Activated CD4-positive, CD25-positive, alpha-beta regulatory T cell treated with anti-CD3 and anti-CD28 coated beads, Interleukin-2, amount 50 U/mL, for 16 hours (primary cell): ENCODE measurements at places on chromosomes 1 and 21.

GRCh38 chr21:45877821-45878469 is 103.6 kb upstream of the COL6A1 start:
- DNase-seq, result no peak

GRCh38 chr1:182765391-182765790 is 24.2 kb upstream of the NPL start:
- DNase-seq, result no peak

DNA sequence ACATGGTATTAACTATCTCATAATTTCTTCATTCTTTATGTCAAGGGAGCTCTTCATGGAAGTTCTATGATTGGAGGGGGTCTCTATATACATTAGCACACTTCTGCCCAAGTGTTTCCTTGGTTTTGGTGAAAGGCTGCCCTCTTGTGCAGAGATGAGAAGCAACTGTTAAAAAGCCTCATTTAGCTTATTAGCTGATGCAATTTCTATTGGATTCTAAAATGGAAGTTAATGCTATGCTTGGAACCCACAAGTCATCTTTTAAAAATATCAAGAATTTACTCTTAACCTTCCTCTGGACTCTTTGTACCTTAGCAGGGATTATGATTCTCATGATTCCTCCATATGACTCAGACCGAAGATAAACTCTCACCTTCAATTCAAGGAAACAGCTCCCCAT is 328.9 kb downstream of the PTBP2 start:
- no peak for DNase-seq

DNA sequence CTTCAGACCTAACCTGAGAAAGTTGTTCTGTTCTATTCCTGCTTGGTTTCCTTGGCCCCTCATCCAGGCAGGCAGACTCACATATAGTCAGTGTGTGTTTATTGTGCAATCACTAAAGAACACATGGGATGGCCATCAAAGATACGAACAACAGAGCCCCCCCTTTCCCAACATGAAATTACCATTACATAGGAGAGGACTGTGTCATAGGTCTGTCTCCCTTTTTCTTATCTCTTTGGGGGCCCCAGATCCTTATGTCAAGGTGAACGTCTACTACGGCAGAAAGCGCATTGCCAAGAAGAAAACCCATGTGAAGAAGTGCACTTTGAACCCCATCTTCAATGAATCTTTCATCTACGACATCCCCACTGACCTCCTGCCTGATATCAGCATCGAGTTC is 21.6 kb downstream of the SYT11 start:
- DNase-seq, result no peak

GRCh38 chr1:226470921-226471866 is 63.3 kb upstream of the PARP1 start:
- DNase-seq, result no peak

- no peak for DNase-seq
These were observed 60.7 kb downstream of the MORN1 start for GRCh38 chr1:2330519-2331199.

- no peak for DNase-seq
These were observed 514 bp downstream of the TPRG1L start for GRCh38 chr1:3625151-3625907.

DNA sequence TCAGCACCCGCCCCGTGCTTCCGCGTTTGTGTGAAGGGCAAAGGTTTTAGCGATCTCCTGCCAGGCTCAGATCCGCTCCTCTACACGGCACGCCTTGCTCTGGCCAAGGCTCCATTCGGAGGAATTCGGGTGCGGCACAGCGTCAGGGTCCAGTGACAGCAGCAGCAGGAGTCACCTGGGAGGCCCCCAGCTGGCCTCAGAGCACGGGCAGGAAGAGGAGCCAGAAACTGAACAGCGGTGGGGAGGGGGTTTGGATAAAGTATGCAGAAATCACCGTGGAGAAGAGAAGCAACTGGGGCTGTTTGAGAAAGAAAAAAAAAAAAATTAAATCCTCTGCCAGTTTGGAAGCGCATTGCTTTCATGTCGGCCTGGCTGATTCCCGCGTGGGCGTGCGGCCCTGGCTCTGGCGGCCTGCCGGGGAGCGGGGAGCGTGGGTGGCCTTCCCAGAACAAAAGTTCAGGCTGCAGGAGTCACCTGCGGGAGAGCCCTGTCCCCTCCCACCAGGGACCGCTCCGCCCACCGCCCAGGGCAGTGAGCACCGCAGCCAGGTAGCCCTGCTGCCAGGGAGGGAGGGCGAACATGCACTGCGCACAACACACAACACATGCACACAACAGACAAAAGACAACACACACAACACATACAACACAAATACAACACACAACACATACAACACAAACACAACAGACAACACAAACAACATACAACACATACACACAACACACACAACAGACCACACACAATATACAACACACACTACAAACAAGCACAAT is 107.6 kb downstream of the ETS2 start:
- no peak for DNase-seq

DNA sequence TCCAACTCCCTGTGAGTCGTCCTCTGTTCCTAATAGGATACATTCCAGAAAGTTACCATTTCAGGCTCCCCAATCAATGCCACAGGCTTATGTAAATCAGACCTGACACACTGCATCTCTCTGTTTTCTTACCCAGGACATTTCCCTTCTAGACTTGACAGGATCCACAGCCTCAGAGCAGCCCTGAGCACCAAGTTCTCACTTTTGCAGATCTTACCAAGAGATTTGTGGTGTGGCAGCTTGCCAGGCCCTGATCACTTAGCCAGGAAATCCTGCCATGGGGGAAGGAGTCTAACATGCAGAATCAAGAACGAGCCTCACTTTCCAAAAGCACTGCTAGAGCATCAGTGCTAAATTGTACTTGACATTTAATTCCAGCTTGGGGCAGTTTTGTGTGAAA is 202.9 kb downstream of the TBX15 start:
- DNase-seq, result no peak

GRCh38 chr1:43510621-43511020 is 20.1 kb upstream of the PTPRF start:
- no peak for DNase-seq

GRCh38 chr1:237702161-237702560 is 188.6 kb downstream of the ZP4 start:
- no peak for DNase-seq

DNA sequence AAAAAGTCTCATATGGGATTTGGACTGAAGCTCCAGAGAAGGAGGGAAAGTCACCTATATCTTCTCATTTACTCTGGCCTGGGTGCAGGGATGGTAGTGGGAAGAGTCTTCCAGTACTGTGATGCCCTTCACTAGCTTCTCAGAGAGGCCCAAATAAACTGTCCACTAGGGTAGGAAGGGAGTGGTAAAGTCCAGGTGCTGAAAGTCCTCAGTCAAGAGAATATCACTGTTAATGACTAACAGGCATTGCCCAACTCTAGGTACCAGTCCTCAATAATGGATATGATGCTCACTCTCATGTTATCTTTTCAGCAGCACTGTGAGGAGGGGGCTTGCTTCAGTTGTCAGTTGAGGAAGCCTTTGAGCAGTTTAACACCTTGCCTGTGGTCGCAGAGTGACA is 64.0 kb downstream of the LHX8 start:
- DNase-seq, result no peak

- DNase-seq, result no peak
These were observed 2.7 kb downstream of the GSTM4 start for GRCh38 chr1:109658533-109659042.

DNA sequence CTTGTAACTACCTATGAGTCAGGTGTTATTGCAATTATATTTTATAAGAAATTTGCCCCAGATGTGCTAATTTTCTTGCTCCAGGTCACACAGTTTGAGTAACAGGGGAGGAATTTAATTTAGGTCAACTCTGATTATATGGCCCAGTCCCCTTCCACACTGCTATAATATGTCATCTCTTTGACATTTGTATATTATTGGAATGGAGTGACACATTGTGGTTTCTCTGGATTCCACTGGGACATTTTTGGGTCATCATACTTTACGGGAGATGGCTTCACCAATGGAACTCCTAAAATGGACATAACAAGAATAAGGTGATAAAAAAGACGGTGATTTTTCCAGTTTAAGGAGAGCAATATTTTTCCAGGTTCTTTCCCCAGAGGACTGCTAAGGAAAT is 191.2 kb downstream of the DISC1 start:
- DNase-seq, result no peak

DNA sequence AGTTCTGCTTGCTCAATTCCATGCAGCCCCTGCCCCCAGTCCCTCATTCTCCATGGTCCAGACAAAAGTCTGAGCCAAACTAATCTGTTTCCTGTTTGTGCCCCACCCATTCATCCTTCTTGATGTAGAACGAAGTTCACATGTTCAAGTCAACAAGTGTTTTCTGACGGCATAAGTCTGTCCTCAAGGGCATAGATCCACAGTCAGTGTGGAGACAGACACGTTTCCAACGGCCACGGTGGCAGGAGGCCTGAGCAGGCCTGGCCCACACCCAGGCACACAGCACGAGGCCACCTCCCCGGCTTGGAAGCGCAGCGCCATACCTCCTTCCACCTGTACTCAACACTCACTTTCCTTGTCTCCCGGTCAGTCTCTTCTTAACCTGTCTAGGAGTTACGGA is 16.1 kb downstream of the ADORA1 start:
- no peak for DNase-seq

DNA sequence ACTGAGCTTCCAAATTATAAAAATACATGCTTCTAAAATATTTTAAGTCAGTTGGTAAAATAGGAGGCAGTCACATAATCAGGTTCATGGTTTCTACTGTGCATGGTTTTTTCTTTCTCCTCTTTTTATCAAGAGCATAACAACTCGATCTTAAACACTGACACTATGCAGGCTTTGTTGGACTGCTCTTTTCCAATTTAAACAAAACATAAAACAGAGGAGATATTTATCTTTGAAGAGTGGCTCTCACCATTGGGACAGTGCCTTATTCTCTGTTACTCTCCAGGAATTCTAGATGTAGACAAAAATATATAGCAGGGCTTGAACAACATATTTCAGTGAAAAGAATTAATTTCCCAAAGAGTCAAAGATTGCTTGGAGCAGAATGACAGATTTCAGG is 883.5 kb upstream of the ADGRL2 start:
- no peak for DNase-seq

DNA sequence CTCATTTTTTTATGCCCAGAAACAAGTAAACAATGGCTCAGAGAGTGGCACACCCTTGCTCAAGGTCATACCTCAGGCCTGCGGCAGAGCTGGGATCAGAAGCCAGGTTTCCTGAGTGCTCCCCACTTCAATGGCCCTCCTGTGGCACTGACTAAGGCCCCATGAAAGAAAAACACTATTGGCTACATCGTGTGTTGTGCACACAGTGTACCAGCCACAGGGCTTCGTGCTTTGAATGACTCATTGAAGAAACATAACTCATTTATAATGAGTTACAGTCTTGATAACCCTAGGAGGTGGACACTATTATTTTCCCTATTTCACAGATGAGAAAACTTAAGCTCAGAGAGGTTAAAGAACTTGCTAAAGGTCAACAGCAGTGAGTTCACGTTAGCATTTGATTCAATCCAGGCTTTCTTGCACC is 91.2 kb downstream of the TRABD2B start:
- DNase-seq, result no peak

- DNase-seq, result no peak
These were observed 109.2 kb upstream of the RUNX3 start for GRCh38 chr1:25039229-25039628.

DNA sequence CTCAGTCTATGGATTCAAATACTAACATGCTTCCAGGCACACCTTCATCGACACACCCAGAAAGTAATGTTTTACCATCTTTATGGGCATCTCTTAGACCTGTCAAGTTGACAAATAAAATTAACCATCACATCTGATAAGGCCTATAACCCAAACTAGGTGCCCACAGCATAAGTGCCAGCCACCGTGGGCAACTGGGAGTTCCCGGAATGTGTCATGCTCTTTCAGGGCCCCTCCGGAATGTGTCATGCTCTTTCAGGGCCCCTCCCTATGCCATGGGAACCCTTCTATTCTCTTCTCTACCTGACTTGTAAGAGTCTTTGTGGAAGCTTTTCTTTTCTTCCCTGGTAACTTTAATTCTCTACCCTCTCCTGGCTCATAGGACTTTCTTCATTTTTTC is 26.6 kb downstream of the KRTAP24-1 start:
- no peak for DNase-seq

- DNase-seq, result no peak
These were observed 642.2 kb downstream of the PTPRU start for GRCh38 chr1:29878501-29878900.

DNA sequence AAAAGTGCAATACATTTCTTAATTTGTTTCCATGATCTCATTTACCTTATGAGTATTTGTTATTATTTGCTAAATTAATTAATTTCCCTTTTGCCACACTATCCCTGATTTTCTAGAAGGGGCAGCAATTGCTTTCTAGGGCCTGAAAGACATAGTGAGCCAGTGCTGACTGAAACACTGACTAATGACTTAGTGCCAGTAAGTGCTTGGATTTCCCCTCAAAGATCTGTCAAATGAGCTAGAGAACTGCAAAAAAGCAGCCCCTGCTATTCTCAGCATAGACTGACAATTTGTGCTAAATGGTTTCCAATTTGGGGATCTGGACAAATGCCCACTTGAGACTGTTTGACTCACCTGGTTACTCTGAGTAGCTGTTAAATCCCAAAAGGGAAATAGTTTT is 35.6 kb upstream of the USH2A start:
- DNase-seq, result no peak

- no peak for DNase-seq
These were observed 49.9 kb downstream of the IRF2BP2 start for GRCh38 chr1:234559902-234560676.

GRCh38 chr1:164562061-164562460 is 3.1 kb downstream of the PBX1 start:
- no peak for DNase-seq

DNA sequence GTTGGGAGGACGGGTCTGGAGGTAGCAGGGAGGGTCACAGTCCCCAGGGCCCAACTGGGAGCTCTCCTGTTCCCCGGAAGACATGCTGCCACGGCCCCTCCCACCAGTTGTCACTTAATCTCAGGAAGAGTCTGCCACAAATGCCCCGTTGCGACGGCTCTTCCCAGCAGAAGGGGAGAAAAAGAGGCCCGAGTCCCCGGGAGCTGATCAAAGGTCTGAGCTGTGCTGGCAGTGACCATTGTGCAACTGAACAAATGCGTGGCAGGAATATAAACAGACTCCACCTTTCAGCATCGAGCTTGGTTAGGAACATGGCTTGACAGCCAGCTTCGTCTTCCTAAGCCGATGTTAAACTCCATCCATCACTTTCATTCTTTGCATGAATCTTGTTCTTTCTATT is 27.8 kb upstream of the ZBTB21 start:
- no peak for DNase-seq

DNA sequence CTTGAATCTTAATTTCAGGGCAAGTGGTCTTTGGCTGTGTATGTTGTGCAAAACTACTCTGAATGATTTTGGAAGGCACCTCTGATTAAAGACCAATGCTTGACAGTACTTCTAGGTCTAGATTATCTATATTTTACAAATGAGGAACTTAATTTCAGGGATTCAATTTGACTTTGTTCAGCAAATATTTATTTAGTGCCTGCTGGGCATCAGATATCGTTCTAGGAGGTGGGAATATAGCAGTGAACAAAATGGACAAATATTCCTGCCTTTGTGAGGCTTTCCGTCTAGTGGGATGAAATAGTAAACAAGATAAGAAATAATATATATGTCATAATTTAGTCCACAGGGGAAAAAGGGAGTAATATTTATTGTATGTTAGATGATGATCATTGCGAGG is 4.7 kb downstream of the ZNF326 start:
- DNase-seq, result no peak
